ENCODE measurements at places on chromosomes 2 and 18.

DNA sequence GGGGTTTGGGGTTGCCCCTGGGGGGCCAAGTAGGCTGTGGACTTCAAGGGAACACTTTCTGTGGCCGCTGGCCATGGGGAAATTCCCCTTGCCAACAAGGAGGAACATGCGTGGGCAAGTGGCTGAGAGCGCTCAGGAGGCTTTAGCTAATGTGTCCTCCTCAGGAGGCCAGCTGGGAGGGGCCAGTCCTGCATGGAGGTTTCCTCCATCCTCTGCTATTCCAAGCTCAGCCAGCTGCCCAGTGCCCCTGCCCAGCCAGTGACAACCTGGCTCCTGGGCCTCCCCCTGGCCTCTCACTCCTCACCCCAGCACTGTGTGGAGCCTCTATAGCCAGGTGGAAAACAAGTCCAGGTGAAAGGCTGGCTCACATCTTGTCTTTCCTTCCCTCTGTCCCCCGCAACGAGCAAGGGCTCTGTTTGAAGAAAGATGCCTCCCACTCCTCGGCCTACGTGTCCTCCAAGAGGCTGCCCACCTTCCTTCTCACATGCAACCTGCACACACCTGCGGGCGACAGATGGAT, 64.4 kb upstream of the DAPL1 start:
- no peak for DNase-seq

- DNase-seq: no peak
Observed at GRCh38 chr2:221724631-221725203, 152.6 kb upstream of the EPHA4 start.

DNA sequence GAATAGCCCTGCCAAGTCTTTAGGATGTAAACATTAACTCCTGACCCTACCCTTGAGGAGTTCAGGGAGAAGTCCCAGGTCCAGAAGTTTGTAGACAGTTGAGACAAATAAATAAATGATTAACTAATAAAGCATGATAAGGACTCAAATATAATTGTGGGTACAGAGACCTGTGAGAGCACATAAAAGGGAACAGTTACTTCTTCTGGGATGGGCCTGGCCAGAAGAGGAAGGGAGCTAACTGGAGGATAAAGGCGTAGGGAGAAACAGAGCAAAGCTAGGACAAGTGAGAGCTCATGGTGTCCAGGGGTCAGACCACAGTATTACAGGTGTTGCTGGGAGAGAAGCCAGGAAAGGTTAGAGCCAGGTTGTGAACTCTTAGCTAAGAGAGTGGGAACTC, 3.0 kb downstream of the LCLAT1 start:
- no peak for DNase-seq

GRCh38 chr18:48402953-48403352, 6.2 kb downstream of the ZBTB7C start:
- no peak for DNase-seq

DNA sequence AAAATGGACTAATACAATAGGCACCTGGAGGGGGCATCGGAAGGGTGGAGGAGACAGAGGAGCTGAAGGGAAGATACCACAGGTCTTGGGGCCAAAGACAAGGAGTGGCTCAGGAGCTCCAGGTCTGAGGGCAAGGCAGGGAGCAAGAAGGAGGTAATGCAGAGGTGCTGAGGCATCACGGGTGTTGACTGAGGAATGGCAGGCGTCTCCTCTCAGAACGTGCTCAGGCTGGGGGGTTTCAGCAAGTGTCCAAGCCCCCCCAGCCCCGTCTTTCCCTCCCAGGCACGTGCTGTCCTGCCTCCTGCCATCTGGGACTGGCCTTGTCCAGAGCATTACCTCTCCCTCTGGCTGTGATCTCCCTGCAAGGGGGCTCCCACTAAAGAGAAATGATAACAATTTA, 265.4 kb downstream of the DCDC2C start:
- no peak for DNase-seq

GRCh38 chr18:63997606-63998005, 27.7 kb downstream of the SERPINB8 start:
- no peak for DNase-seq

GRCh38 chr2:239258248-239258647, 142.6 kb downstream of the HDAC4 start:
- DNase-seq: no peak

- peak; percentile 55 for DNase-seq
Observed at GRCh38 chr2:185583058-185583816, 155.4 kb upstream of the FSIP2 start.

- DNase-seq: no peak
Observed at GRCh38 chr18:77093067-77093430, 39.5 kb downstream of the MBP start.

GRCh38 chr2:17199741-17200140, 318.5 kb downstream of the RAD51AP2 start:
- DNase-seq: no peak

GRCh38 chr18:63994783-63995399, 25.0 kb downstream of the SERPINB8 start:
- peak; percentile 49 for DNase-seq

DNA sequence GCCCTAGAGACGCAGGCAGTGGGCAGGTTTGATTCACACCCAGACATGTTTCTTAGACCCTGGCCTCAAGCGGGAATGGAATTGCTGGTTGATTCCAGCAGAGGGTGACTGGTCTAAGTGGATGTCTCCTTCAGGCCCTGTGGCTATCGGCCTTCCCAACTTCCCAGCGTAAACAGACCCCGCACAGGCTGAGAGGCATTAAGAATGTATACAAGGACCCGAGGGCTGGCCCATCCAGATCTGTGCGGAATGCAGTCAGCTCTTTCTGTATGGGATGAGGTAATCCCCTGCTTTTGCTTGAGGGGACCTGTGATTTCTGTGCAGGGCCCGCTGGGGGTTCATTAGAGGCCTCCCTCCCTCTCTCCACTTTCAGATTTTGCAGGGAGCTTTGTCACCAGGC, 6.5 kb downstream of the ACKR3 start:
- DNase-seq: peak; percentile 7

- DNase-seq: peak; percentile 76
Observed at GRCh38 chr18:63963615-63964256, 6.1 kb upstream of the SERPINB8 start.

- DNase-seq: no peak
Observed at GRCh38 chr2:120230515-120231471, 7.6 kb upstream of the TMEM185B start.

- no peak for DNase-seq
Observed at GRCh38 chr2:118627156-118627555, 220.3 kb downstream of the EN1 start.

- DNase-seq: no peak
Observed at GRCh38 chr18:34159691-34160185, 65.0 kb downstream of the NOL4 start.

DNA sequence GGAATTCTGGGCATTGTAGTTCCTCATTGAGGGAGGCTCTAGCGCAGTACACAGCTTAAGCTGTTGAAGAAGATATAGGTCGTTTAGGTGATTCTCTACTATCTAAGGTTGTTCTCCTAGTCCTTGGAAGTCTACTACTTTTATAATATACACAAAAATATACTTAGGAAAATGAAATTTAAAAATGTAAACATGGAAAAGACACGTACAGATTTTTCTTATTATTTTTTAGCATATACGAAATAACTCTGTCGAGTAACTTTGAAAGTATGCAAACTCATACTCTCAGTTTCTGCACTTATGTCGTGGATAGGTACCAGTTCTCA, 272 bp upstream of the FASTKD1 start:
- DNase-seq: no peak

GRCh38 chr18:49934457-49934856, 121.1 kb upstream of the ACAA2 start:
- DNase-seq: no peak

DNA sequence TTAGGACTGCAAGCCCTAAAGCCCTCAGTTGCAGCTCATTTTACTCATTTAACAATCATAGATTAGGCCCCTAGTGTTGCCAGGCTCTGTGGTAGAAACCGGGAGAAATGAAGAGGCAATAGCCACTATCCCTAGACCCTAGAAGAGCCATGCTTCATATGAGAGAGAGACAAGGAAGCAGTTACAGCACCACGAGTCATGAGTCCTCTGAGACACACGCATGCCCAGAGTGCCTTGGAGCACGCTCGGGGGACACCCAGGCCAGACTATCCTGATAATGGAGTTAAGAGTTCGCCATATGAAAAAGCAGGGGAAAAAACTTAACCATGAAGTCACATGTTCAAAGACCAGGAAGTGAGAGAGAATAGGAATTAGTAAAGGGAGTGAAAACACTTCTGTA, 321.5 kb upstream of the PKDCC start:
- no peak for DNase-seq

DNA sequence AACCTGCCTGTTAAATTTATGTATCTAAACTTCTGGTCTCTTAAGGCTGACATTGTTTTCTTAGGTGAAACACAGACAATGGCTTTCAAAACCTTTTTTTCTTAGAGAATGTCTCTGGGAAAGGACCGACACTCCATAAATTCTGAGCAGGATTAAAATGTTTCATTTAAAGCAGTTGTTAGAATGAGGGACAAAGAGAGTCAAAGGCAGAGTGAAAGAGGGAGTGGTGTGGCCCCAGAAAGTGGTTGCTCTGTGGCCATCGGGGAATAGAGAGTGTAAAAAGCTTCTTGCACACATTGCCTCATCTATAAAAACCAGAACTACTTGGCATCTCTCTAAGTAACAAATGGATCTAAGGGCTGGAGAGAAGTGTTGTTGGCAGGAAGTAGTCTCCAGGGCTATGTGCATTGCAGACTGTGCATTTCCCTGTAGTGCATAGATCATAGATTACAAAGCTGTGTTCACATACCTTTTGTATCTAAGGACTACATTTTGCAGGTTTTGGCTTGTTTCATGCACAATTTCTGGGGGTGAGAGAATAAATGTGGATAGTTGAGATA, 3.6 kb downstream of the RPRM start:
- no peak for DNase-seq

DNA sequence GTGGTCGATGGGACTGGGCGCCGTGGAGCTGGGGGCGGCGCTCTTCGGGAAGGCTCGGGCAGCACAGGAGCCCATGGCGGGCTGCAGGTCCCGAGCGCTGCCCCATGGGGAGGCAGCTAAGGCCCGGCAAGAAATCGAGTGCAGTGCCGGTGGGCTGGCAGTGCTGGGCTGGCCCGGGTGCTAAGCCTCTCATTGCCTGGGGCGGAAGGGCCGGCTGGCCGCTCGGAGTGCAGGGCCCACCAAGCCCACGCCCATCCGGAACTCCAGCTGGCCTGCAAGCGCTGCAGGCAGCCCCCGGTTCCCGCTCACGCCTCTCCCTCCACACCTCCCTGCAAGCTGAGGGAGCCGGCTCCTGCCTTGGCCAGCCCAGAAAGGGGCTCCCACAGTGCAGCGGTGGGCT, 748.4 kb upstream of the NRXN1 start:
- no peak for DNase-seq

GRCh38 chr18:13300029-13300428, 81.5 kb downstream of the LDLRAD4 start:
- DNase-seq: no peak

DNA sequence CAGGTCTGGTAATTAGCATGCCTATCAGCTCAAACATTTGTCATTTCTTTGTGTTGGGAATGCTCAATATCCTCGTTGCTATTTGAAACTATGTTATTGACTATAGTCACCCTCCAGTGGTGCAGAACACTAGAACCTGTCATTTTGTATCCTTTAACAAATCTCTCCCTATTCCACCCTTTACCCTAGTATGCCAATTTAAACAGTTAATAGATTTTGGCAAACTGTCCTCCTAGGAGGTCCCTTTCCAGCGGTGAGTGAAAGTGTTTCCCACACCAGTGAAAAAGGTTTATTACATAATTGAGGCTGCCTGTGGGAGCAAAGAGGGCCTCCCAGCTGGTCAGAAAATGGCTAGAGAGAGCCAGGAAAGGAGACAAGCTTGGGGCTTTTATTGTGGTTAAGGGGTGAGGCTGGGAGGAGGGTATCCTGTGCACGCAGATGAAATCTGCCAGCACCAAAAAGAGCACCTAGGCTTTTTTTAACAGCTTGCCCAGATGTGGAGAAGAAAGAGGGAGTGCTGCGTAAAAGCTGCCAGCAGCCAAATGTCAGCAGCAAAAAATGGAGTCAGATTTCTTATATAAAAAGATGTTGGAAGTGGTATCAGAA, 1.8 kb upstream of the DRC1 start:
- DNase-seq: no peak

DNA sequence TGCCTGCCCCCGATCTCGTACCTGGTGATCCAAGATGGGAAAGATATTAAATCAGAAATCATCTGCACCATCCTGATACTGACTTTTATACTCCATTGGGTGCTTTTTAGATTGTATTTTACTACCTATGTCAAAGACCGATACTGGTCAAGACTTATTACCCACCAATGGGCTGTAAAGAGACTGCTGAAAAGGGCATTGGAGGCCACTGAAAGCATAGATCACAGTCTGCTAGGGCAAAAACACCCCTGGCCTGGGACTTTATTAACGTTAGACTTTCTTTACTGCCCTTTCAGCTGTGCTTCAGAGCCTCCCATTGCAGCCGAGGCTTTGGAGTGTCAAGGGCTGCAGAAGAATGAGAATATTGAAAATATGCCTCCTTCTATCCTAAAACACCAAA, 472.8 kb upstream of the DDX18 start:
- DNase-seq: no peak

DNA sequence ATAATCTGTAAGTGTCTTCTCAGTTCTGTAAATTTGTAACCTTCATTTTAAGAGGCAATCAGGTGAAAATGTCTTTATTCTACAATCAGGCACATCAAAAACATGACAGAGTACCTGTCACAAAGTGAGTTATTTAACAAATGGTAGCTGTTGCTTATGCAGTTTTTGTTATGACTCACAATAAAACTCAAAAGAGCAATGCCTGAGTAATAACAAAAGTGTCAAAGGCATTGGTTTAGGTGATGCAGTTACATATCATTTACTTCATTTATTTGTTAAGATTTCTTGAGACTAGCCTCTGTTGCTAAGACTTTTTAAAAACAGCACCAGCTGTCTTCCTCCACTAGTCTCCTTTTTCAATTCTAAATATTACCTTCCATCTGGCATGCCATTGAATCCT, 177.8 kb downstream of the KIAA1328 start:
- no peak for DNase-seq

DNA sequence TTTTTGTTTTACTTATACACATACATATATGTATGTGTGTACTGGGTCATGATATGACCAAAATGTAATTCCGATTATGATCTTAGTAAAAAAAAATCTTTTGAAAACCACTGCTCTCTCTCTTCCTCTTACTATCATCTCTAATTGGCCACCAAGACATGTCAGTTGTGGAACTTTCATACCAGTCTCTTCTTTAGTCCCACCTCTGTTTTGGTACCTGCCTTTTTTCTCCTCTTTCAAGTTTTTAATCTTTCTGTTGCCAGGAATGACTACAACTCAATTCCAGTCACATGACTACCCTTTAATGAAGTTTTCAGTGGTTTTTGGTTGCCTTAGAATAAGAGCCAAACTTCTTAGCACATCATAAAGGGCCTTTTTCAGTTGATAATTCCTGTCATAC, 17.1 kb downstream of the RBM44 start:
- no peak for DNase-seq

- no peak for DNase-seq
Observed at GRCh38 chr2:218368150-218368528, 11.5 kb downstream of the CATIP start.
